ENCODE measurements at places on chromosomes 5 and 9.
A peak's percentile ranks its signal among the peaks of the same experiment; 100 is the strongest.

GRCh38 chr5:394671-395155 is 48.3 kb upstream of the EXOC3 start:
- DNase-seq = no peak

- no peak for DNase-seq
Measured at GRCh38 chr9:105144841-105145240, 99.6 kb upstream of the SLC44A1 start.

GRCh38 chr9:114258866-114259797 is 63.8 kb upstream of the ORM1 start:
- DNase-seq = no peak

GRCh38 chr9:113578882-113579282 is 115.4 kb downstream of the RGS3 start:
- peak; percentile 88 for DNase-seq

GRCh38 chr5:41413074-41413473 is 97.3 kb downstream of the PLCXD3 start:
- DNase-seq = no peak

DNA sequence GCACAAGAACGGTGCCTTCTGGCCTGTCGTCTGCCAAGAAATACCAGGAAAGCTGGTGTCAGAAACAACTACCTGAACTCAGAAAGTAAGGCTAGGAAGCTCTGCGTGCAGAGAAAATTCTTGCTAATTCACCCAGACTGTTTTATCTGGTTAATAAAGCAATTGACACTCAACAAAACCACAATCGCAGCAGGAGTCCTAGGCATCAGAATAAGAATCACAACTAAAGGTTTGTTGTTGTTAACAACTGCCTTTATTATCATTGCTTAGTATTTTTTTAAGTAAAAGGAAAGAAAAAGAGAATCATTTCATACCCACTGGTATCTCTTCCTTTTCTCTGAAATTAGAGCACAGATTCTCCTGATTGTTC is 3.9 kb upstream of the ISL1 start:
- no peak for DNase-seq

DNA sequence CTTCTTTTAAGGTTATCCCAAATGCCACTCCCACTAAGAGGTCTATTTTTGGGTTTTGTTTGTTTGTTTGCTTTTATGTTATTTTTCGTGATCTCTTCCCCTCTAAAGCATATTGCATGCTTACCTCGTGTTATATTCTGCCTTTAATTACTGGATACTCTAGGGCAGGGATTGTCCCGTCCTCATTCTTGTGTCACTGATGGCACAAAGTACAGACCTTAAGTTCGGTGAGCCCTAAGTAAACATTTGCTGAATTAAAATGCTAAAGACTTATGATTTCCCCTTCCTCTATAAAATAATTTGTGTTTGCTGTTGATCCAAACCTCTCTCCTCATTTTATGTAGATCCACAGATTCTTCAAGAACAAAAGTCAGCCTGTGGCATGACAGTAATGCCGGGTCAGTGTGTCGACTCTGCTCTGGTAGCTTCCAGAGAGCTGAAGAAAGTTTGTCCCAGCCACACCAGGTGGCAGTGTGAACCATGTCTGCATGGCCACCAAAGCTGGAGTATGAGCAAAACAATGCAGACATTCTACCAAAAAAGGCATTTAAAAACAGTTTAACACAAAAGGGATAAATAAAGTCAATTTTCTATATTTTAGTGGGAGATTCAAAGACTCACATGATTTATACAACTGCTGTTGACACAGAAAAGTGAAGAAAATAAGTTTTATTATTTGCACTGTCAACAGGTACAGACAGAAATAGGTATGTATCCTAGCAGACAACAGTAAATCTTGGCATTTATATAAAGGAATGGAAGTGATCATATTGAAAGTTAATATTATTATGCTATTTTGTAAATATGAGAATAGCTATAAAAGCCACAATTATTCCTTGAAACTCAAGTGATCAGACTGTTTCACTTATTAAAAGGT is 17.9 kb upstream of the POC5 start:
- DNase-seq = no peak

DNA sequence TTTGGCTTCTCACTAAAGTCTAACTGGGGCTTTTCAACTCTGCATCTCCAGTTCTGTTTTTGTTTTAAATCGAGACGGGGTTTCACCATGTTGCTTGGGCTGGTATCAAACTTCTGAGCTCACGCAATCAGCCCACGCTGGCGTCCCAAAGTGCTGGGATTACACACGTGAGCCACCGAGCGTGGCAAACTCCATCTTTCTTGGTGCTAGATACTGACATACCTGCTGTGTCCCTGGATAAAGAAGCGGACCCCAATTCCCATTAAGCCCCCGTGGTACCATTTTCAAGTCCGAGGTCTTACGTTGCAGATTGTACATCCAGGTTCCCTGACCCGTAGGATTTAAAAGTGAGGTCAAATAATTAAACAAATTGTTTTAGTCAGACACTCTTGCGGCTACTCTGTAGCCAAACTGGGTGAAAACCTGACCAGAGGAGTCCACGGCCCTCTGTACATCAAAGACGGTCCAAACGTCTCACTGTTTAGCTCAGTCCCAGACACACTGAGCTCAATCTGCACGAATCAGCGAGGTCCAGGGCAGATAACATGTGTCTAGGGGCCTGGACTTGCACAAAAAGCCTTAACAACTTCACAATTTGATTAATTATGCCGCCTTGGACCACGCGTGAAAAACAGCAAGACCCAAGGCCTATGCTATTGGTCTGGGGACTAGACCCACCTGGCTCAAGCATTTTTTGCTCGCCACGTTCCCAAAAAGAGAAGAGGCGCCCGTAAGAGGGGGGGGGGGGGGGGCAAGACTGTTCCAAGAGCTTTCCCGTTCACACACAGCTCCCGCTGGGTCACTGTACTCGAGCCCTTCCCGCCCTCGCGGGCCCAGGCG is 727 bp upstream of the DNAJA1 start:
- no peak for DNase-seq

All from CD14-positive monocyte (primary cell).